ENCODE measurements at places on chromosomes 7 and 10.

GRCh38 chr10:109886781-109887140, 36.5 kb downstream of the XPNPEP1 start:
- DNase-seq = no peak

- DNase-seq = no peak
Measured at GRCh38 chr10:87500646-87501048, 4.0 kb upstream of the MINPP1 start.

DNA sequence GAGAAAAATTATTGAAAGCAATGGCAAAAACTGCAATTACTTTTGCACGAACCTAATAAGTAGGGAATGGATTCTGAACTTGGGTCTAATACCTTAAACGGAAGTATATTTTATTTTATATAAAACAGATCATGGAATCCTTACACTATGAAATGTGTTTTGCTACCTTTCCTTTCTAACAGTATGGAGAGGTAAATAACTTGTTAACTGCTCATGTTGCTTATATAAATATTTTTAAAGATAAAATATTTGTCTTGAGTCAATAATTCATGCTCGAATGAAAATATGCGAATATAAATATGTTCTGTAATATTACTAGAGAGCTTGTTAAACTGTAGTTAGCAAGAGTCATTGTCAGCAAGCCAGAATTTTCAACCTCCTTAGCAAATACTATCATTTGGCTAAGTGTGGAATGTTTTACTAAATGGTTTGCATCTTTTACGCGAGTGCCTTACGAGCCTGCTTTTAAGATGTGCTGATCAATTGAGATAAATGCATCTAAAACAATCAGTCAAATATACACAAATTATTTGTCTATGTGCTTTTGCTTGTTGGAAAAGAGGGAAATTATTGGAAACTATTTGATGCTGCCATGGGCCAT, 5.9 kb downstream of the GNAT3 start:
- no peak for DNase-seq

DNA sequence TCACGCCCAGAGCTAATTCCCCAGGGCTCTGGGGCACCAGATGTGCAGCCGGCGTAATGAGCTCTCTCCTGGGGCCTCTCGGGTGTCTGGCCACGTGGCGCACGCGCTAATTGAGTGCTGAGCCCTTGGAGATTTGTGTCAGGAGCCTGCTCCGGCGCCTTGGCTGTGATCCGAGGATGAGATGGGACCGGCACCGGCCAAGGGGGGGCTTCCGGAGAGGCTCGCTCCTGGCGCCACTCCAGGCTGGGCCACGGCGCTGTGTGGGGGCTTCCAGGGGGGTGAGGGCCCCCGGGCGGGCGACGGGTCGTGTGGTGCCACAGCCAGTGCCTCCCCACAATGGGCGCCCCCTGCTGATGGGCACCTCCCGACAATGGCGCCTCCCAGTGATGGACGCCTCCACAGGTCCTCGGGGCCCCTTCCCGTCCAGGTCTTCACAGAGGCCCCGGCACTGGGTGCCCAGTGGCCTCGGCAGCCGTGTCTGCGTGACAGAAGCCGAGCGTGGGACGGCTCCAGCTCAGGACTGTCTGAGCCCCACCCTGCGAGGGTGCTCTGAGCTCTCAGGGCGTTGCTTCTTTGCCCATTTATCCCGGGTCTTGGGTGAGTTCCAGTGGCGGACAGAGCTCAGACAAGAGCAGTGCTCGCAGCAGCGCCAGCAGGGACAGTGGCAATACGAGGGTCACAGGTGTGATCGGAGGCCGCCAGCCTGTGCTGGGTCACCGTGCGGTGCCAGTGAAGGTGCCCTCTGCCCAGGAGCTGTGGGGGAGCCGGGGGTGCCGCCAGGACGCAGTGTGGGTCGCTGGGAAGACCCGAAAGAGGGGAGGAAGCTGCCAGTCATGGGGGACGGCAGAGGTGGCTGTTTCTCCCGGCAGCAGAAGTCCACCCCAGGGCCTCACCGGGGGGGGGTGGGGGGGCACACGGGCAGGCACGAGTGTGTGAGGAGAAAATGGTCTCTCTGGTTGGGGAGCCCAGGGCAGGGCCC, 8.2 kb upstream of the NKX6-2 start:
- DNase-seq = no peak

DNA sequence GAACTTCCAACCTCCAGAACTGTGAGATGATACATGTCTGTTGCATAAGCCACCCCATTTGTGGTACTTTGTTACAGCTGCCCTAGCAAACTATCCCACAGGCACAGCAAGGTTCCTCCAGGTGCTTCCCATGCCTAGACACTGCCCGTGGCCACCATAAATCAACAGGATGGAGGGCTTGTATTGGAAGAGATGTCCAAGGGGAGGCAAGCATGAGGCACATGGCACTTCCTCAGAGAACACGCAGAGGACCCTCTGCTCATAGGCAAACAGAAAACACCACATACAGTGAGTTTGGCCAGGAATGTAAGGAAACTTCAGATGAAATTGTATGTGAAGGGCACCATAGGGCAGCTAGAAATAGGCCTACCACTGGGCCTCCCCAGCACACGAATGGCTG, 291.1 kb downstream of the GRID1 start:
- no peak for DNase-seq

DNA sequence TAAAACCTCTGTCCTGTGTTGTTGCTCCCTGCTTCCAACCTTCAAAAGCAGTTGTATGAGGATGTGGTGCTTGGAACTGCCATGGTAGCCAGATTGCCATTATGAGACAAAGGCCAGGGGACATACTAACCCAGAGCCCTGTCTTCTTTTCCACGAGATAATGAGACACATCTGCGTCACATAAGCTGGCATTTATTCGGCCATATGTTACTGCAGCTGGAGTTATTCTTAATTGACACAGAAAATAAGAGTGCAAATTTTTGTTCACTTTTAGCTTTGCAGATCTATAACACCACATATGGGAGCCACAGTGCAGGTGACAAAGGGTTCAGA, 15.5 kb upstream of the PDLIM1 start:
- no peak for DNase-seq

GRCh38 chr7:154451480-154452457, 399.6 kb downstream of the DPP6 start:
- no peak for DNase-seq

- no peak for DNase-seq
Measured at GRCh38 chr7:70618020-70618551, 513.9 kb upstream of the GALNT17 start.

DNA sequence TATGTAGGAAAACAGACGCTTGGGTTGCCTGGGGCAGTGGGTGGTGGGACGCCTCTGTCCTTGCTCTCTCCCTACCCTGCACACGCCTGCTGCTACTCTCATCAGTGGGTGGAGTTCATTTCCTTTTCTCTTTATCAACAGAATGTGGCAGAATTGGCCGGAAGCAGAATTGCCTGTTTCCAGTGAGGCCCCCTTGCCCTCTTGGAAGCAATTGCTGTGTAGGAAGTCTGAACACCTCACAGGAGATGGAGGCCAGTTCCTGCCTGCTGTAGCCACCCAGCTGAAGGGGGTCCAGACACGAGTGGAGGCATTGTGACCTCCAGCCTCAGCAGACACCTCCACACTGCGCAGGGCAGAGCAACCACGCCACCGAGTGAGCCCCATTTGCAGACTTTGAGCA, 331.6 kb upstream of the ZNF32 start:
- DNase-seq = no peak

GRCh38 chr10:92850185-92850584, 1.9 kb downstream of the EXOC6 start:
- no peak for DNase-seq

Measured in NCI-H1048 (cell line).